Stimulated activated CD4-positive, alpha-beta T cell treated with anti-CD3 and anti-CD28 coated beads, TNF-alpha, amount 100 ng/mL, for 4 hours (primary cell): ENCODE measurements at places on chromosomes 16 and 17.
A peak's percentile ranks its signal among the peaks of the same experiment; 100 is the strongest.

DNA sequence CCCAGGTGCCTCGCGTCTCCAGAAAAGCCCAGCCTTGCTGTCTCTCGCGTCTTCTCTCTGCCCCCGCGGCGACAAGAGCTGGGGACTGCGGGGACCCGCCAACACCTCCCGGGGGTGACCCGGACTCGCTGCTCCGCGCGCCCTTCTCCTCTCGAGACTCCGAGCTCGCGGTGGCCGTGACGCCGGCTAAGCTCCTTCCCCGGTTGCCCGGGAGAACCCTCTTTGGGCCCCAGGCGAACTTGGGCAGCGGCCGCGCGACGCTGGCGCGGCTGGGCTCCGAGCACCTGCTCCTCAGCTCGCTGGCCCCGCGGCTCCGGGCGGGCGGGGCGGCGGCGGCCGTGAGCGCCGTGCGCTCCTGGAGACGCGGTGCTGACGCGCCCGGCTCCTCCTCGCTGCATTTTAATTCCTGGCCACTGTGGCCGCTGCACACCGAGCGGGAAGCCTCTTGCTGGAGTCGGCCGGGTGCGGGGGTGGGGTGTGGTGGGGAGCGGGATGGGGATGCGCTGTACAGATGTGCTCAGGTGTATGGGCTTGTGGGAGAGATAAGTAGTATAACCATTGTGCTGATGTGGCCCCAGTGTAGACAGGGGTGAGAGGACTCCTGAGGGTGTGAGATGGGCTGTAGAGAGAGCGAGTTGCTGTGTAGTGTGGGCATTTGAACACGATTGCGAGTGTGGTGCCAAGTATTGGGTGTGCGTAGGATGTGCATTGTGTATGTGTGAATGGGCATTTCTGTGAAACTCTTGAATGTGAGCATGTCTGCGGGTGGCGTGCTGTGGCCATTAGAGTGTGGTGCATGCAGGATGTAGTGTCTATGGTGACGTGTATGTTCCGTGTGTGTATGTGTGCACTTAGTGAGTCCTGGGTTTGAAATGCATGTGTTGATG is at the start of gene ASIC2:
Gene ASIC2, minus strand, starts transcription at position 315 of the 887 bp plus-strand sequence.
- no peak for DNase-seq

- DNase-seq = no peak
Observed at GRCh38 chr17:17638467-17638866, 42.8 kb upstream of the RAI1 start.

- DNase-seq = no peak
Observed at GRCh38 chr17:51853857-51854256, 304.7 kb downstream of the CA10 start.

GRCh38 chr17:65626451-65626850 is 65.0 kb upstream of the AXIN2 start:
- DNase-seq = no peak

- DNase-seq = no peak
Observed at GRCh38 chr16:80459331-80459777, 81.4 kb upstream of the DYNLRB2 start.

DNA sequence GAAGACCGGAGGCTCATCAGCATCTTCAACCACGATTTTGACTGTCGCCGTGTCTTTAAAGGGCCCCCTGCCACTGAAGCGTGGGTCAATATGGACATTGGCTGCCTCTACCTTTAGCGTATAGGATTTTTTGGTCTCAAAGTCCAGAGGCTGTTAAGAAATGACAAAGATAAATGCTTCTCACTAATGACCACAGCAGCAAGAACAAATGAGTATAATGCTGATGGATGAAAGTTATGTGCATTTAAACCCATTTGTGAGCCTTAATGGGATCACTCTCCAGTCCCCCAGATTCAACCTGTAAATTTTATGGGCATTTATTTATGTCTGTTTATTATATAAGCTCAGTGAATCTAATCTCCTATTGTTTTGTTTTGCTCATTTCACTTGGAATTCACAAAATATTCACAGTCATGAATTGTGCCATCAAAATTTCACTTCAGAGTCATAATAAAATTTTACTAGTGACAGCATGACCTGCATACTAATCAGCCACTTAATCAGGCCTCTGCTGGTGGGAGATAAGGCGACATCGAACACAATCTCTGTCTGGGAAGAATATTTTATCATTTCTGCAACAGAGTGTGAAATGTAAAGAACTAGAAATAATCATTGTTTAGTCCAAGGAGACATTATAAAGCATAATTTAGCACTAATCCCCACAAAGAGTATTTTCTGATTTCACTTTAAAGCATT is 218.5 kb downstream of the CDH8 start:
- DNase-seq = no peak

DNA sequence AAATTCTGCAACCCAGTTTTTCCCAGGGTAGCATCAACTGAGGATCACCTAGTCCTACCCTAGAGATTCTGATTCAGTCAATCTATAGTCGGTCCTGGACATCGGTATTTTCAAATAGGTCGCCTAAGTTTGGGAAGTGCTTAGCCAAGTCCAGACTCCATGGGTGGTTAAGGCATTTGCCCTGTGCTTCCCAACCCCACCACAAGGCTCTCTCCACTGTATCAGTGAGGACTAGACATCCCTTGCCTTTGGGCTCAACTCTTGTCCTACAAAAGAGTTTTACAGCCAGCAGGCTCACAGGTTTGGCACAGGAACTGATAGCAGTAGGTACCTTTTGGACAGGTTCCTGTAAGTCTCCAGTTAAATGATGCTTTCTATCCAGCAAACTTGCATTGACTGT is 13.8 kb downstream of the HYDIN start:
- DNase-seq = no peak

- DNase-seq = no peak
Observed at GRCh38 chr16:17748044-17748719, 277.4 kb upstream of the XYLT1 start.

GRCh38 chr17:3981455-3981854 is 17.2 kb upstream of the ATP2A3 start:
- no peak for DNase-seq

DNA sequence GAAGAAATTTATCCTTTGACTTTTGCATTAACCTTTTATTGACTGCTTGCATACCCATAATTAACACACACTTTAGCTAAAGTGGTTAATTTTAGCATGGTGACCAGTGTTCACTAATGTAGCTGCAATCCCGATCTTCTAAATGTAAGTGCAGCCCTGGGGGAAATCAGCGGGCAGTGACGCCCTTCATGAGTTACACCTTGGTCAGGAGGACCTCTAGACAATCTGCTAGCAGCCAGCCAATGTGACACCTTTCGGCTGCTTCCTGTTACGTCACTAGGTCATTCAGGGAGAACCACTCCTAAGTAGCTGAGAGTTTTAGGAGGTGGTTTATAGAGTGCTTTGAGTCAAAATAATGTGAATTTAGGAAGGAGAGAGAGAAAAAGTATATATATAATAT is 180.5 kb downstream of the IRX3 start:
- no peak for DNase-seq

DNA sequence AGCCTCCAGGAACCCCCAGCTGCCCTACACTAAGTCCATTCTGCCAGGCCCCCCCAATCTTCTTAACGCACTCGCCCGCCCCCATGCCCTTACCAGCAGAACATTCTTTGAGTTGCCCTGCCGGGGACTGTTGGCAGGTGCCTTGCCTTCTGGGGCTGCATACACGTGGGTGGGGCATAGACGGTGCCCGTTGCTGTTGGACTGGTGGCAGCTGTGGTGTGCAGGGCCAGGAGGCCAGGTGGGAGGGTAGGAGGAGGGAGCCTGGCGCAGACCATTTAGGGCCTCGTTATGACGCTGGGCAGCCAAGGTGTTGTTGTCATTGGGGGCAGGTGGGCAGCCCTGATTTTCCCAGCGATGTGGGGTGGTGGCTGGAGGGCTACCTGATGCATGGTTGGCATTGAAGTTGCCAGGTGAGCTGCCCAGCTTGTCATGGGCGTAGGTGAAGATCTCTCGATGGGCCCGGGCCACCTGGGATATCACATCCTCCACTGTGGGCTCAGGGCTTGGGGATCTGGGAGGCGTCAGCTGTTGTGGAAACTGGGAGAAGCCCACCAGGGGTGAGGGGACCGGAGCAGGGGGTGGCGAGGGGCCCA is 4.9 kb downstream of the NR1D1 start:
- DNase-seq = no peak

DNA sequence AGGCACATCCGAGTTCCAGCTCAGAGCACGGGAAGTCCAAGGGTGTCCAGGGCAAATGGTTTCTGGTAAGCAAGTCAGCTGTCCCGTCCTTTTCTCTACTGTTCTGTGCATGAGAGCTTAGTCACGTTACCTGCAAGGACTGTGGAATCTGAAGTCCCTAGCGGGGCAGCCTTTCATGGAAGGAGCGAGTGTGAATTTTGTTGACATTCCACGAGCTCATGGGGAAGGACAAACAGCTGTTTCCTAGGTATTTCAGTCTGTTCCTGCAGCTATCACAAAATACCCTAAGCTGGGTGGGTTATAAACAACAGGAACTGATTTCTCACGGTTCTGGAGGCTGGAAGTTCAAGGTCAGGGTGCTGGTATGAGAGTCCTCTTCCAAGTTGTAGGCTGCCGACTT is 109.2 kb downstream of the SDR42E1 start:
- no peak for DNase-seq

GRCh38 chr17:74654742-74655141 is 31.2 kb upstream of the CD300E start:
- DNase-seq = no peak

DNA sequence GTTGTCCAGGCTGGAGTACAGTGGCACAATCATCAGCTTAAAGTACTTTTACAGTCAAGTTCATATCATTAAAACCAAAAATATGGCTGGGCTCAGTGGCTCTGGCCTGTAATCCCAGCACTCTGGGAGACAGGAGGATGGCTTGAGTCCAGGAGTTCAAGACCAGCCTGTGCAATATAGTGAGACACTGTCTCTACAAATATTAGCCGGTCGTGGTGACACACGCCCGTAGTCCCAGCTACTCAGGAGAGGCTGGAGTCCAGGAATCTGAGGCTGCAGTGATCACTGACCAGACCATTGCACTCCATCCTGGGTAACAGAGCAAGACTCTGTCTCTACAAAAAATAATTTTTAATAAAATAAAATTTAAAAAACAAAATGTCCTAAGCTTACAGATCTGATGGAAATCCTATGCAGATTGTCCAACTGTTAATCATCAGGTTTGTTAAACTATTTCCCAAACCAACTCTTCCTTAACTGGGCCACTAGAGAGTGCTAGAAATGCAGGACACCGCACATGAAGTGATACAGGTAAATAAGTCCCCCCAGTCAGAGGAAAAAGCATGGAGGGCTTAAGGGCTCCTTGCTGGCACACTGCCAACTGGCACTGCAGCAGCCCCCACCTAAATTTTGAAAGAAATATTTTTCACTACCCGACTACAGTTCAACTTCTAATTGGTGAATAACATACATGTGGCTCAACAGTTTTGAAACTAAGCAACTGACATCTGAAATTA is 2.8 kb downstream of the USP22 start:
- peak; percentile 9 for DNase-seq

DNA sequence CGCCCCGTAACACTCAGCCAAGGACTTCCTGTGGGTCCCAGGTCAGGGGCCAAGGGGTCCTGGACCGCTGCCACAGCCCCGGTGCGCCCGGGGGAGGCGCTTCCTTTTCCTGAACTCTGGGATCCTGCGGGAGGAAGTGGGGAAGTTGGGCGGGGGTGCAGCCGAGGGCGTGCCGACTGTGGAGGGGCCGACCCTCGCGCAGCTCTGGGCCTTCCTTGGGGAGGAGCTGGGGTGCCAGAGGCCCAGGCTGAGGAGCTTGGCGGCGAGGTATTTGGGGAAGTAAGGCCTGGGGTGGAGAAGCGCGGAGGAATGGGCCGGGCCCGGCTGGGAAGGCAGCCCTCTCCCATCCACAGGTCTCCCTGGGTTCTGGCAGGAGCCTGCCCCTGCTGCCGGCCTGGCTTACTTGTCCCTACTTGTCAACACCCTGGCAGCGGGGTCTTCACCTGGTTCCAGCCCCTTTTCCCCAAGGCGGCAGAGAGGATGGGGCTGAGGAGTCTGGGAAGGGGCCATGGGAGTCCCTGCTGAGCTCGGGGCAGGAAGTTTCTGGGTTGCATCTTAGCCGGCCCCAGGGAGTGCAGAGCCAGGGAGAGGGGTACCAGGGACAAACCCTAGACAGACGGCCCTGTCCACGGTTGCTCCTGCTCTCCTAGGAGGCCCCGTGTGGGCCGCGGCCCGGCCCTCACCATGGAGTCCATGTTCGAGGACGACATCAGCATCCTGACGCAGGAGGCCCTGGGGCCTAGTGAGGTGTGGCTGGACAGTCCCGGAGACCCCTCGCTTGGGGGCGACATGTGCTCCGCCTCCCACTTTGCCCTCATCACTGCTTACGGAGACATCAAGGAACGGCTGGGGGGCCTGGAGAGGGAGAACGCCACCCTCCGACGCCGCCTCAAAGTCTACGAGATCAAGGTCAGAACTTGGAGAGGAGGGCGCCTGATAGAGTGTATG is 1.7 kb downstream of the TBKBP1 start:
- no peak for DNase-seq

DNA sequence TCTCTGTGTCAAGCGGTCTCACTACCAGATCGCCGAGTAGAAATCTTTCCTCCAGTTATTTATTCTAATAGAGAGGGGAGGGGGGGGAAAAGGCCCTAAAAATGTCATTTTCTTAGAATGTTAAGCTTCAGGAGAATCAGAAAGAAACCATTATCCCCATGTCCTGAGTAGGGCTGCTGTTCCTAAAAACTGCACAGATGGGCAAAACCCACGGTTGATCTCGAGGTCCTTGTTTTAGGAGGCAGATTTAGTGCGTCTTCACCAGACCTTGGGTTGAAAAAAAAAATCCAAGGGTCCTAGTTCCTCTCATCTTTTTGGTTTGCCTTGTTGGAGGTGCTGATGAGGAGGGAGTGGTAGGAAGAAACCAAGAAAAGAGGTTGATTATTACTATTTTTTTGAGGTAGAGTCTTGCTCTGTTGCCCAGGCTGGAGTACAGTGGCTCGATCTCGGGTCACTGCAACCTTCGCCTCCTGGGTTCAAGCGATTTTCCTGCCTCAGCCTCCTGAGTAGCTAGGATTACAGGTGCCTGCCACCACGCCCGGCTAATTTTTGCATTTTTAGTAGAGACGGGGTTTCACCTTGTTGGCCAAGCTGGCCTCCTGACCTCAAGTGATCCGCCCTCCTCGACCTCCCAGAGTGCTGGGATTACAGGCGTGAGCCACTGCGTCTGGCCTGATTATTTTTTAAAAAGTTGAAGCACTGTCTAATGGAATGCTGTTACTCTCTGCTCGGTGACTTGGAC is 1.4 kb downstream of the CBFB start:
- DNase-seq = no peak

DNA sequence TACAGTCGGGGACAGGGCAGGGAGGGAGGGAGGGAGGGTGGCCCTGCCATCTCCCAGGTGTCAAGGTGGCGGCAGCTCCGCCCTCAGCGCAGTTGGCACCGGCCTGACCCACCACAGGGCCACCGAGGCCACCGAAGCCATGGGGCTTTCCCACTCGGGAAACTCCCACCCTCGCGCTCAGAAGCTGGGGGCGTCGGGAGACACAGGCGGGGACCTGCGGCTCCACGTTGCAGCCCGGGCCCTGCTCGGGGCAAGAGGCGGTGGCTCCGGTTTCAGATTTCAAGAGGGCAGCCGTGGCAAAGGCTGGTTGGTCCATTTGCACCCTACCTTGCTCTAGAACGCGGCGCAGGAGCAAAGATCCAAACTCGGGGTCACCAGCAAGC is 544 bp downstream of the CYB561 start:
- DNase-seq = peak; percentile 29
